Activated CD4-positive, alpha-beta T cell treated with anti-CD3 and anti-CD28 coated beads for 24 hours (primary cell): ENCODE measurements at places on chromosomes 16 and 17.

GRCh38 chr16:56647641-56648431, 3.9 kb upstream of the MT1B start:
- DNase-seq, result no peak

- DNase-seq, result no peak
These were observed 3.8 kb downstream of the TTYH2 start for GRCh38 chr17:74217037-74217730.

DNA sequence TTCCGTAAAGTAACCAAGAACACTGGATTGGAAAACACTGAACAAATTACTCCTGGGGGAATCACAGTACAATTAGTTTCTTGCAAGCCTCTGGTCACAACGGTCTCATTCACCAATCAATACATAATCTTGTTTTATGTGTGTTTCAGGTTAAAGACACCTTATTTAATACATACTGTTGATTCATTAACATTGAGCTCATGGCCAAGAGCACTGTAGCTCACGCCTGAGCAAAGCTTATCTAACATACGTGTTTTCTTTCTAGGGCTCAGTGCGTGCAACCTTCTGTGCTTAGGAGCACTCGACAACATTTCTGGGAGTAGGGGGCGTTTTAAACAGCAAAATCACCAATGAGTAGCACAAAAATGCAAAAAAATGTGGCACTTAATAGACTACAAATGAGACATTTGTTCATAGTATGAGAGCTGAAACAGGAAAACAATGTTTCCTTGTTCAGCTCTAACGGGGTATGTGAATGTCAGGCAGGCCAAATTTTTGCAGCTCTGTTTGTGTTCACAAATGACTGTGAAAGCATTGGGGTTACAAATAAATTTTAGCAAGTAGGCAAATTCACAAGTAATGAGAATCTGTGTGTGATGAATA, 206.2 kb downstream of the CNTNAP4 start:
- DNase-seq, result no peak

- DNase-seq, result no peak
These were observed 486.6 kb upstream of the CDH11 start for GRCh38 chr16:65608455-65608854.

- no peak for DNase-seq
These were observed at the start of gene PRAC1 for GRCh38 chr17:48722201-48722907. Gene PRAC1, minus strand, starts transcription at chr17:48722518. Its CDS starts 126 bp downstream, at chr17:48722392.

DNA sequence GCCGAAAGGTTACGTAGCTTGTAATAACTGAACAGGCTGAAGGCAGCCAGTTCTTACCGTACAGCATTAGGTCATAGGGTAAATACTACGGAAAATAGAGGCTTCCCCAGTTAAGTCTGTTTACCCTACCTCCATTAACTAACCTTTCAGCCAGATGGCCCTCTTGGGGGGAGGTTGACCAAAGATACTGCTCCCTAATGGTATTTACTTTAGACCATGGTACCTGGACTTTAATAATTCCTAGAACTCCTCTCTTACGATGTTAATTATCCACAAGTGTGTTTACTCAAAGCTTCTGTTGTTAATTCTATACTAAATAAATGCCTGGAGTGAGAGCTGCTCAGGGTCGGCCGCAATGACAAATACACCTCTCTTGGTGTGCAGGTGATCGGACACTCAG, 9.8 kb upstream of the ADAT1 start:
- DNase-seq, result no peak

DNA sequence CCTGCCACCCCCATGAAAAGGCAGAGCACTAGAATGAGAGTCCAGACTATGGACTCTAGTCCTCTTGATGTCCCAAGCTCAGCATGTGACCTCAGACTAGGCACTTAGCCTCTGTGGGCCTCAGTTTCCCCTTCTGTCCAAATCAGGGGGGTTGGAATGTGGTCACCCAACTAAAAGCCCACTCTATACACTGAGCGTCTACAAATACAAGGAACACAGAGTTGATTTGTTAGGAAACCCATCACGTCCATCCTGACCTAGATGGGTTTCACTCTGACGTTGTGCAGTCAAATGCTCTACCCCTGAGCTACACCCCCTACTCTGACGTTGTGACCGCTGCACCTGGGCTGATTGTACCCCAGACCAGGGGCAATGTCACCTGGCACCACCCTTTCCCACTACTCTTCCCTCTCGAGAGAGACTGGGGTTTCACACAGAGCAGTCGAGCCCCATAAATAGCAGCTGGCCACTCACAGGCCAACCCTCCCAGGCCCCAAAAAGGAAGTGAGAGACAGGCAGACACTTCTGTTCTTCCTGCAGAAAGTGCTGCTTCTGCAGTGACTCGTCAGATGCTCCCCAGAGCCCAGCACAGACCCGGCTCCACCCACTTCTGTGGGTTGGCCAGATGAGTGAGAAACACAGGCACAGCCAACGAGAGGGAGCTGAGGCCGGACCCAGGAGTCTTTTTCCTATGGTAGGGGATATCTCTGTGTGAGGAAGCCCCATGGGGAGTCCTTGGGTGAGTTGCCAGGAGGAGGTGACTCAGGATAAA, 16.1 kb upstream of the TNFRSF13B start:
- peak; percentile 45 for DNase-seq

DNA sequence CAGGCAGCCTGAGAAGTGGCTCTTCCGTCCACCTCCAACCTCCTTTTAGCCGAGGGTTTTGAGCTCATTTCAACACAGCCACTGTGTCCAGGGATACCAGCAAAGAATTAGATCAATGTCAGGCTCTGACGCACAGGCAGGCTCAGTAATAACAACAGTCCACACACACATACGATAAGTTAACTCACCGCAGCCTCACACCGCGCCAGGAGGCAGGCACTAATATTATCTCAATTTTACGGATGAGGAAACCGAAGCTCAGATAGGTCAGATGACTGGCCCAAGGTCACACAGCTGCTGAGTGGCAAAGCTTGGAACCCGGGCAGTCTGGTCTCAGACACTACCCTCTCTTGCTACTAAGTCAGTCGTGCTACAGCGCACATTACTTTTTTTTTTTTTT, 22.9 kb downstream of the ABR start:
- DNase-seq, result no peak

- DNase-seq, result no peak
These were observed 13.6 kb downstream of the CDRT4 start for GRCh38 chr17:15453782-15454181.

DNA sequence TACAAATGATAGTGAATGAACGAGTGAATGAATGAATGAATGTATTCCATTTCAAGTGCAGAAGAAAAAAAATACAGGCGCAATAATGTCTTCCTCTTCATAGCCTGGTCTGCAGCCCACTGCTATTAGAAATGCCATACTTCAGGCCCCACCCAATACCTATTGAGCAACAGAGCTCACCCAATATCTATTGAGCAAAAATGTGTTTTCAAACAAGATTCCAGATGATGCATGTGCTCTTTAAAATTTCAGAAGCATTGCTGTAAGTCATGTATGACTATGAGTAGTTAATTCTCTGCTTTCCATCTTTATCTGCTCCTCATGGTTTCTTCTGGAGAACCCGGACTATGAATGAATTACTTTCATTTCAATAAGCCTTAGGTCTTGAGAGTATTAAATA, 308.2 kb downstream of the XYLT1 start:
- DNase-seq, result no peak

DNA sequence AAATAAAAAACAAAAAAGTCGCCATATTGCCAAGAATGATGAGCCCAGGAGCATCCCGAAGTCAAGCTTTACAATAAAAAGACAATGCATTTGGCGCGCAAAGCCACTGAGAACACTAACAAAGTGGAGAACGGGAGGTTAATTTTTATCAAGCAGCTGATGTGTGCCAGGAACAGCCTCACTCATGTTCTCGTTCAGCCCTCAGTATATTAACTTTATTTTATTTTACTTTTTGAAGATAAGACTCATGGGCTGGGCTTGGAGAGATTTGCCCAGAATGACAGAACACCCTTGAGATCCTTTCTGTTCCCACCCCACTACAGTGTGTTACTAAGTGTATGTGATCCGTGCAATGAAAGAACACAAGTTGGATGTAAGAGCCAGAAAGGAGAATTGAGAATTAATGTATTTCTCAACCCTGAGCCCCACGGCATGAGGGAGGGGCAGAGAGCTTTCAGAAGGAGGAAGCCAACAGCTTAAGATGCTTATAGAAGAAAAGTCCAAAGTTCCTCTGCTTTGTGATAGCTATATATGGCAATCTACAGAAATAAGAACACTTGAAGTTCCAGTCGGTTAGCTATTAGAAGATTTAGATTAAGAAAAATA, 48.4 kb downstream of the COTL1 start:
- no peak for DNase-seq

GRCh38 chr17:81676906-81677305, 6.7 kb downstream of the ARL16 start:
- DNase-seq, result no peak

GRCh38 chr17:77366558-77367245, 225.9 kb downstream of the SEC14L1 start:
- no peak for DNase-seq

DNA sequence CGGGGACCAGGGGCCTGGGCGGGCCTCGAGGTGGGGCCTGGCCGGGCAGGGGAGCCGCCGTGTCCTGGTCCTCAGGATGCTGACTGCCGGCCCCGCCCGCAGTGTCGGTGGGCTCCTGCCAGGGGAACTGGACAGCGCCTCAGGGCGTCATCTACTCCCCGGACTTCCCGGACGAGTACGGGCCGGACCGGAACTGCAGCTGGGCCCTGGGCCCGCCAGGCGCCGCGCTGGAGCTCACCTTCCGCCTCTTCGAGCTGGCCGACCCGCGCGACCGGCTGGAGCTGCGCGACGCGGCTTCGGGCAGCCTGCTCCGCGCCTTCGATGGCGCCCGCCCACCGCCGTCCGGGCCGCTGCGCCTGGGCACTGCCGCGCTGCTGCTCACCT, 2.3 kb upstream of the PAQR4 start:
- DNase-seq, result no peak

DNA sequence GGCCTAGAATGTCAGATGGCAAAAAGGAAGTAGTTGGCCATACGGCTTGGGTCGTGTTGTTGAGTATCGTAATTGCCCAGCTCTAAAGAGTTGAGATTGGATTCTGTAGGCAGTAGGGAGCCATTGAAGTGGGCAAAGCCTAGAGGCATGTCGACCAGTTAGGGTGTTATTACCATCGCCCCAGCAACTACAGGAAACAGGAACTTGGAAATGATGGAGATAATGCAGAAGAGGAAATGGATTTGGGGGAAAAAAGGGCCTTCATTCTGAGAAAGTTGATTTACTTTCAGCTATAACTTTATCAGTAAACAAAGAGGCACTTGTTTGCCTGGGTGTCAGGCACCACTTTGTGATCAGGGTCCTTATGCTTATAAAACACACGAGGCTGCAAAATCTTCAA, 52.6 kb downstream of the COX10 start:
- DNase-seq, result no peak

- DNase-seq, result no peak
These were observed 24.1 kb downstream of the MYBBP1A start for GRCh38 chr17:4530799-4531730.

DNA sequence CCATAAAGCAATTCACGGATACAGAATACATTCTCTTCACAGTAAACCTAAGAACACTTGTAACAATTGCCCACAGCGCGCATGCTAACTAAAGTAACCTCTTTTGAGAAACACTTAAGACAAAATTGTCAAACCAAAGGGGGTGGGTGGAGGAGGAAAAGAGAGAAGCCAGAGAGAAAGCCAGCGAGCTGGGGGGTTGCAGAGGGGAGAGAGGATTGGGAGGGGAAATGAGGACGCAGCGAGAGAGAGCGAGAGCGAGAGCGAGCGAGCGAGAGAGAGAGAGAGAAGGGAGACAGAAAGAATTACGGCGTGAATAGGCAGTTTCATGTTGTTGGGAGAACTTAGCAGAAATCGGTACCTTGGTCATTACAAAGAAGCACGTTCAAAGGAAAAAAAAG, 1.6 kb upstream of the HOXB7 start:
- DNase-seq, result no peak

DNA sequence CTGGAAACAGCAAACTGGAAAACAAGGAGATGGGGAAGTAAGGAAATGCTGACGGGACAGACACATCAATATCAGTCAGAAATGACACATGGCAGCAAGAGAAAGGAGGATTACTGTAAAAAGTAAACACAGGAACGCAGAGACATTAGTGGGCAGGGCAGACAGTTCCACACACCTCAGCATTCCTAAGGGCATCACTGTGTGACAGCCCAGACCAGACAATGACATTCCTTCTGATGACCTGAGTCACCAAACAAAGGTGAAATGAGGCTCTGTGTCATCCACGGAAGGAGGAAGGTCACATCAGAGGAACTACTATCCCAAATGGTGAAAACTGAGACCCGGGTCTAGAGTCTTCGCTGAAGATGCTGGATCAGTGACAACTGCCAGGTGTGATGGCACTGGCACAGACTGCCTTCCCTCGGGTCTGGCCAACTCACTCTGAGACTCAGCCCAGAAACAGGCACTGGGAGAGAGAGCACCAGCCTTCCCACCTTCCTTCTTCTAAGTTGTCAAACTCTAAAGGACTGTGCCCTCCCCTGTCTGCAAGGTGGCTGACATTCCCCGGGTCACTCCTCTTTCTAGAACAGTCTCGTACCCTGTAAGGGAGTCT, 36.7 kb downstream of the TK2 start:
- no peak for DNase-seq
